ENCODE measurements at places on chromosomes 1 and 21.

- no peak for DNase-seq
Measured at GRCh38 chr21:37224861-37225839, 42.0 kb downstream of the VPS26C start.

GRCh38 chr1:1907098-1907736 lies 7.8 kb upstream of the CALML6 start:
- DNase-seq: no peak

- DNase-seq: no peak
Measured at GRCh38 chr21:34548781-34549376, 36.9 kb upstream of the KCNE1 start.

- no peak for DNase-seq
Measured at GRCh38 chr1:33738976-33739375, 124.9 kb upstream of the HMGB4 start.

- DNase-seq: no peak
Measured at GRCh38 chr1:67708606-67709005, 23.6 kb downstream of the GADD45A start.

GRCh38 chr1:41868241-41868998 lies 50.3 kb downstream of the HIVEP3 start:
- DNase-seq: no peak

DNA sequence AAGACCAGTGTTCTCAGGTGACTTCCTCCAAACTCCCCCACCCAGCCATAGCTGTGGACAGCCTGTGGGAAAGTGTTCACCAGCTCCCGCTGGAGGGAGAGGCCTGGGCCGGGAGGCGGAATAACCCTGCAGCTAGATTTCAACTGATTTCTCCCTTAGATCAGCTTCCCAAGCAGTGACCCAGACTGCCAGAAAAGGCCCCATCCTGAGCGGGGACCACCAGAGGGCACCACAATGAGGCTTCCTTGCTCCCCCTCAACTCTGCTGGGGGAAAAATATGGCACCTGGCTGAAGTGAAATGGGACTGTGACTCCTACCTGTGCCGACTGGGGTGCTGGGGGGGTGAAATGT lies 50.8 kb downstream of the RHBG start:
- no peak for DNase-seq

GRCh38 chr1:184160236-184160635 lies 108.7 kb downstream of the TSEN15 start:
- DNase-seq: no peak

- no peak for DNase-seq
Measured at GRCh38 chr21:38831526-38832467, 26.1 kb downstream of the ETS2 start.

- DNase-seq: no peak
Measured at GRCh38 chr21:43358940-43359822, 67.8 kb downstream of the SIK1 start.

DNA sequence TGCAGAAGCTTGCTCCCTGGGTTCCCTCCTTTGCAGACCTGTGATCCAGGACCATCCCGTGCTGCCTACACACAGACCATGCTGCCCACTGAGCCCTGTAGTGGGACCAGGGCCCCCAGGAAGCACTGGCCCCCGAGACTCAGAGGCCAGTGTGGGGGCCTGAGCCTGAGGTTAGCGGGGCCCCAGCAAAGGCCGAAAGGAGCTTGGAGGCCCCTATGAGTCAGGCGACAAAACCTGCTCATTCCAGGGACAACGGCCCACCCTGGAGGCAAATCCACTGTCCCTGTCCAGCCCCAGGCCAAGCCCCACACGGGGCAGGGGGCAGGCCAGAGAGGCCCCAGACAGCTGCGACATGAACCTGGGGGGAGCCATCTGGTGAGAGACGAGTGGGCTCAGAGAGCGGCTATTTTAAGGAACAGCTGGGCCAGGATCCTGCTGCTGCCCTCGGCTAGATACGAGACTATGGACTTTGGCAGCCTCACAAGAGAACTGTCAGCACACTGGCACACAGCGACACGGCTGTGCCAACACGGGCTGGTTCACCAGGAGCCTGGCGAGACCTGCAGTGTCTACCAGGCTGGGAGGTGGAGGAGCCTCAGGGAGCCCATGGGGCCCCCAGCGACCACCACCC lies 74.7 kb downstream of the ARHGEF16 start:
- no peak for DNase-seq

DNA sequence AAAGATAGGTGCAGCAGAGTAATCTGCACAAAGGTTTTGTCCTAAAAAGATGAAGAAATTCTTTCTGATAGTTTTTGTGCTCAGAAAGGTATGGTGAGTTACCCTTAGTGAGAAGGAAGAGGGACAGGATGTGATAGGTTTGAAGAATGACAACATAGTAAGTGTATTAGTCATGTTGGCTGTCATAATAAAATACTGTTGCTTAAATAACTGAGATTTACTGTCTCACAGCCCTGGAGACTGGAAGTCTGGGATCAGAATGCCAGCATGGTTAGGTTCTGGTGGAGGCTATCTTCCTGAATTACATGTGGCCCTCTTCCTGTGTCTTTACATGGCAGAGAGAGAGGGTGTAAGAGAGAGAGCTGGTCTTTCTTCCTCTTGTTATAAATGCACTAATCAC lies 965.2 kb downstream of the TTLL7 start:
- DNase-seq: no peak

DNA sequence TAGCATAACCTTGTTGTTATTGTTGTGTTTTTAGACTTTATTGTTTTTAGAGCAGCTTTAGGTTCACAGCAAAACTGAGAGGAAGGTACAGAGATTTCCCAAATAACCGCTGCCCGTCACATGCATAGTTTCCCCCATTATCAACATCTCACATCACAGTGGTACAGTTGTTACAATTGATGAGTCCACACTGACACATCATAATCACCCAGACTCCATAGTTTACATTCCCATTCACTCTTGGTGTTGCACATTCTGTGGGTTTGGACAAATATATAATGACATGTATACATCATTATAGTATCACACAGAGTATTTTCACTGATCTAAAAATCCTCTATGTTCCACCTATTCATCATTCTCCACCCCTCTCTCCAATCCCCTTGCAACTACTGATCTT lies 25.9 kb upstream of the TOR3A start:
- no peak for DNase-seq

- no peak for DNase-seq
Measured at GRCh38 chr1:33524586-33524985, 52.1 kb downstream of the ZSCAN20 start.

- no peak for DNase-seq
Measured at GRCh38 chr1:12447307-12447706, 170.7 kb downstream of the DHRS3 start.

GRCh38 chr1:156289857-156290256 lies 5.6 kb downstream of the GLMP start:
- DNase-seq: no peak

GRCh38 chr1:234554218-234554697 lies 55.7 kb downstream of the IRF2BP2 start:
- DNase-seq: no peak

DNA sequence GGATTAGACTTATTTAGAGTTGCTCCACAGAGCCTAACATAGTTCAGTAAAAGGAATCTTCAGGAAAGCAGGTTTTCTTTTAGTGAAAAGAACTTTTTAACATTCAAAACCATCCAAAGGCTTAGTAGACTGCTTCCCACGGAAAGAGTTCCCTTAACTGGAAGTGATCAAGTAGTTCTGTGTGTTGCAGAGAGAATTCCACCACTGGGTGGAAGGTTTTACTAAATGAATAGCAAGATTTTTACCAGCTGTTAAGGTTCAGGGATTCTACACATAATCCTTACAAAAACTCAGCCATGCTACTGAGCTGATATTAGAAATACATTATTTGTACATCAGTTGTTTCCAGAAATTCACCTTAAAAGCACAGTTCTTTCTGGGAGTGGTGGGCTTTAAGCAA lies 119.7 kb downstream of the GDAP2 start:
- DNase-seq: no peak

DNA sequence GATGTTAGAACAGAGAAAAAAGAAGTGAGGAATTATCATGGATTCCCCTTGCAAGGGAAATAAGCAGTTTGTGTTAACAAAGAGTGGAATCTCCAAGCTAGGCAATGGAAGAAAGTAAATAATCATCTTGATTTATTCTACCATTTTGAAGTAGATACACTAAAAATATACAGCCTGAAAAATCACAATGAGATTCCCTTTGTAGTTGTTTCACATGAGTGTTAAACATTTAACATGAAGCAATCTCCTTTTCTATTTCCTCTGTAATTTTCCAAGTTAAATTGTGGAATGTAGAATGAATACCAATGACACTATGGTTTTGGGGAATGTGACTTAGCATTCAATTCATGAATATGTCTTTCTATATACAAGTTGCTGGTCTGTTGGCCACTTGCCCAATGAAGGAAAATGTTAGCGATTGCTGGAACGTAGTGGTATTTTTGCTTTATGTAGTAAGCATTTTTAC lies 5.7 kb downstream of the TGFB2 start:
- no peak for DNase-seq

- no peak for DNase-seq
Measured at GRCh38 chr1:236561976-236562375, 38.2 kb downstream of the LGALS8 start.

GRCh38 chr1:183288583-183288982 lies 102.5 kb downstream of the LAMC2 start:
- no peak for DNase-seq

DNA sequence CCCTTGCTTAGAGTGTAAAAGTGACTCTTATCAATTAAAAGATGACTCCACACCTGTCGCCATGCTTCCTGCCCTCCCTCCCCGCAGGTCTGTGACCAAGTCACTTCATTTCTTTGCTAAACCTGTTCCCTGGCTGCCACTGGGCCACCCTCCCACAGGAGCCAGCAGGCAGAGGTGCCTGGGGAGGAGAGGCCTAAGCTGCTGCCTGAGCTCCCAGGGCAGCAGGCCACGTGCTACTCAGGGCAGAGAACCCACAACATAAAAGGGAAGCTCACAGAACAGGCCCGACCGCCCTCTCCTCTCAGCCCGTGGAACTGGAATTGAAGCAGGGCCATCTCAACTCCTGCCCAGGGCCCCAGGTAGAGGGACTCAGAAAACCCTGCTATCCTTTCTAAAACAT lies 4.9 kb downstream of the C1orf198 start:
- no peak for DNase-seq

DNA sequence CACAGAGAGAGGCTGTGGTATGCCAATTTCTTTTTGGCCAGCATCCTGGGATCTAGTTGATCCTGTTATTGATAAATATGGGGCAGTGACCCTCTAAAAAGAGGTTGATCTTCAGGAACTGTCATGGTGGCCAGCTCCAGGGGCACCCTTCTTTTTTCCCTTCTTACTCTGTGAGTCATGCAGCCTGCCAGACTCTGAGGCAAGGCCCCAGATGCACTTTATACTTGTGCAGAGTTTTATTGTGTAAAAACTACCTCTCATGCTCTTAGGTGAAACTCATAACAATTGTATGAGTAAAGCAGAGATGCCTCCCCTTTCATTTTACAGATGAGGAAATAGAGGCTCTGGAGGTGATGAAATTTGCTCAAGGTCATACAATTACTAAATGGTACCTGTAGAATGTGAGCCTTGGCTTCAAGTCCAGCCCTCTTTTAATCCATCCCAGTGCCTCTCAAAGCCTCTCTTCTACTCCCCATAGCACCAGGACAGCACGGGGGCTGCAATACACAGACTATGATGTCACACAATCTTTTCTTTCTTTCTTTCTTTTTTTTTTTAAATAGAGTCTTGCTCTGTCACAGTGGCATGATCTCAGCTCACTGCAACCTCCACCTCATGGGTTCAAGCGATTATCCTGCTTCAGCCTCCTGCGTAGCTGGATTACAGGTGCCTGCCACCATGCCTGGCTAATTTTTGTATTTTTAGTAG lies 387.8 kb downstream of the KCNH1 start:
- DNase-seq: no peak

- DNase-seq: no peak
Measured at GRCh38 chr1:95286479-95286878, 52.5 kb downstream of the RWDD3 start.

- no peak for DNase-seq
Measured at GRCh38 chr1:14652840-14653239, 54.4 kb downstream of the KAZN start.

DNA sequence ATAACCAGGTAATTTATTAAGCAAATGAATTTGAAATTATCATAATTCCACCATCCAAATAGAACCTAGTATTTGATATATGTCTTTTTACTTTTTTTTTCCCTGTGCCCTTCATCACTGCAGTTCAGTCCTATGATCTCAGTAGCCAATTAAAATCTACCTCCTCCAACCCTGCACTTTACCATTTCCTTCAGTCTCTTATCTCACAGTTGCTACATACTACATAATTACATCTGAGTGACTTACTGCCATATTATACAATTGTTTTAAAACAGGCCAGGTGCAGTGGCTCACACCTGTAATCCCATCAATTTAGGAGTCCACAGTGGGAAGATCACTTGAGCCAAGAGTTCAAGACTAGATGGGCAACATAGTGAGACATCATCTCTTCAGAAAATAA lies 73.2 kb downstream of the PRKACB start:
- no peak for DNase-seq

DNA sequence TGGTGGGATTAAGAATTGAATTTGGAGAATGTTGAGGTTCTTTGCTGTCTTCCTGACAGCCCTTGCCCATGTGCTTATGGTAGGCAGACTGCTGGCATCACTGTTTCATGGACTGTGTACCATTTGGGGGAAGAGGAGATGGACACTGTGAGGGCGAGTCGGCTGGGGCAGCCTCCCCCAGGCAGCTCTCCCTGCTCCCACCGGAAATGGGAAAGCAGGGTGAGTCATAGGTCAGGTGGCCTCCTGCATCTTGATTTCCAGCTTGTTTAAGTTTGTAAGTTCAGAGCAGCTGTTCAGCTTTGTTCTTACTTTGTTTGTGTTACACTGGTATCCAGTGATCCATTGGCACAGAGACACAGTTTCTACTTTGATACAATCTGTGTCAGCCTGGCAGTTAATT lies 87.2 kb upstream of the CNIH3 start:
- DNase-seq: no peak

DNA sequence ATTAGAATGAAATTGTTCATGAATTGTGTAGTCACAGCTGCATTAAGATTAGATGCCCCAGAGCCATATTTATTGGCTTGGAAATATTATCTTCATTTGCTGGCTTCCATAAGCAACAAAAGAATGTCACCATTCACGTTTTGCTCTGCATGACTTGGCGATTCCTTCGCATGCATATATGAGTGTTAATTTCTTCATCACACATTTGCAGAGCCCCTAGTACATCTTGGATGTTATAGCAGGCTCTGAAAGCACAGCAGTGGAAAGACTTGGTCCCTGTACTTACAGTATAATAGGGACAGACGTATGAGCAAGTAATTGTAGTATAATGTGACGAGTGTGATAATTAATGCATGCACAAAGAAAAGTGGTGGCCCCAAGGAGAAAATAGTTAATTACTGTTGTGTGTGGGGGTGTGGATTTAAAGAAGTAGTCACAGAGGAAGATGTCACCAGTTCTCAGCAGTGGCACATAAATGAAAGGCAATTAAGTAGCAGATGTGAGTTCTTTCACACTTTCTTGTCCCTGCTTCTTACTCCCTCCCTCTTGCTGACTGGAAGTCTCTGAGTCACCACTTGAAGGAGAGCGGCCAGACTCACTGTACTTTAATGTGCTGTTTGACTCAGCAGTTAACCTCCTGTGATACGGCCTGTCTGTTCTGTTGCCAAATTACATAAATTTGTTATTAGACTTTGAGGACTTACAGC lies 21.0 kb downstream of the S100A10 start:
- DNase-seq: no peak
